Naive B cell (primary cell): ENCODE measurements at places on chromosomes 5 and 9.

DNA sequence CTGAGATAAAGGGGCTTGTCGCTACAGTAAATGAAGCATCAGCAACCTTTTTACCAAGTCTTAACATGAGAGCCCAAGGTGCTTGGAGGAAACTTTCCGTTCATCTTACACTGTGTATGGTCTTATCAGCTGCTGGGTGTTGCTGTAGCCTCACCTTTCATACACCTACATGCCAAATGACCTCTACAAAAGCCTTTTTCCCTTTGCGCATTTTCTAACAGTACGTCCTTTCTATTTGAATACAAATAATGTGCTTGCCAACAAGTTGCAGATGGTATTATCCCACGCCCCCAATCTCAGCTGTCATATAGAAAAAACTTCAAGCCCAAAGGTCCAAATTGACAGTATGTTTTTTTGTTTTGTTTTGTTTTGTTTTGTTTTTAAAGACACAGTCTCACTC is 96.9 kb downstream of the BNC2 start:
- DNase-seq = no peak
- no peaks in the 10 kb centered on the region for H3K4me1 ChIP-seq
- no peaks in the 10 kb centered on the region for H3K27me3 ChIP-seq
- H3K27ac ChIP-seq = no peak overlapping the region

- no peaks in the 10 kb centered on the region for H3K36me3 ChIP-seq
- no peak for DNase-seq
- H3K4me1 ChIP-seq = no peaks in the 10 kb centered on the region
- no peak overlapping the region for H3K27ac ChIP-seq
- no peak overlapping the region for H3K4me3 ChIP-seq
- no peaks in the 10 kb centered on the region for H3K27me3 ChIP-seq
Observed at GRCh38 chr5:16776611-16777251, 159.4 kb downstream of the MYO10 start.

- H3K27ac ChIP-seq = no peak overlapping the region
- no peaks in the 10 kb centered on the region for H3K36me3 ChIP-seq
- H3K27me3 ChIP-seq = no peaks in the 10 kb centered on the region
- no peak for DNase-seq
- no peak overlapping the region for H3K4me3 ChIP-seq
Observed at GRCh38 chr9:16043756-16044578, 491.1 kb downstream of the CCDC171 start.

DNA sequence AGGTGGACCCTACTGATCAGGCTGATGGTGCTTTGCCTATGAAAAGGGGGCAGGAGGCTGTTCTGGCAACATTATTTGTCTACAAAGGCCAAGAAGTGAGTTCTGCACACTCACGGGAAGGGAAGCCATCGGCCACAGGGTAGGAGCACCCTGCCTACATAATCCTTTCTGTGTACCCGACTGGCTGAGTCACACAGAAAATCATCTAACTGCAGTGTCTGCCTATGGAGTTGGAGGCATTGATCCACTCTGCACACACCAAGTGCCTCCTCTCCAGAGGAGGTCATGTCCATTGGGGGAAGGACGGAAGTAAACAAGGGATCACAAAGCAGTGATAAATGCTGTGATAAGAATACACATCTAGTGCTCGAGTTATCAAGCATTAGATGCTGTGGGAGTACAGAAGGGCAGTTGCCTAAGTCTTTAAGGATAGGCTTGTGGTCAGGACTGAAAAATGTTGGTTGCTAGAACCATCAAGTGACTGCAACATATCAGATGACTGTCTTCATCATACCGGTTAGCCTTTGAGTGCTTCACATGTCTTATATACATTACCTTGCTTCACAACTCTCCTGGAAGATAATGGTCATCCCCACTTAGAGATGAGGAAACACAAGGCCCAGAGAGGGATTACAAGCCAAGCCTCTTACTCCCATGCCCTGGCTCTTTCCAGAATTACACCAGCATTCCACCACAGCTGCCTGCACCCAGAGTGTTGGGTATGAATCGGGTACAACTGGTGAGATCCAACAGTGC is 1.3 kb upstream of the SLC2A8 start:
- peak overlapping the region; percentile 69 for H3K27ac ChIP-seq
- peaks cover 21% of the 10 kb centered on the region for H3K4me1 ChIP-seq
- peaks cover 6% of the 10 kb centered on the region for H3K27me3 ChIP-seq

DNA sequence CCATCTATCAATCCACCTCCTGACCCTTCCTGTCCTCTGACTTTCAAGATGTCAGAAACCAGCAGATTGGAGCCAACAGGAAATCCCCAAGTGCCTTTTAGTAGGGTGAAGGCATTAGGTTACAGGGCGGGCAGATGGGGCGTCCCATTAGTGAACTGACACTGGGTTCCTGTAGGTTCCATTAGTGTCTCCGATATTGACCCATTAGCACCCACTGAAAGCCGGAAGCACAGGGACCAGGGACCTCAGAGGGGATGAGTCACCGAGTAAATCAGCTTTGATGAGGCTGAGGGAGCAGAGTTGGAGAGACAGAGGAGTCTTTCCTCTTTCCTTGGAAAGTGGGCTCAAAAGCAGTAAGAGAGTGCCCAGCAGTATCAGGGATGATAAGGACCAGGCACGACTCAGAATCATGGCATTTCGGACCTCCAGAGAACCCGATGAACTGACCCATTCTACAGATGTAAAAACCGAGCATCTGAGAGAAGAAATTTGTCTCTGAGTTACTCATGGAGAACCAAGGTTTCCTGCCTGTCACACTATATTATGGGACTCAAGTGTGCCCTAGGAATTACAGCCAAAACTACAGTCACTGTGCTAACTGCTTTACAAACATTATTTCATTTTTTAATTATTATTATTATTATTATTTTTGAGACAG is 47.2 kb upstream of the FABP6 start:
- peaks cover 9% of the 10 kb centered on the region for H3K27me3 ChIP-seq
- H3K4me1 ChIP-seq = peaks cover 18% of the 10 kb centered on the region
- DNase-seq = no peak
- no peaks in the 10 kb centered on the region for H3K36me3 ChIP-seq
- H3K27ac ChIP-seq = no peak overlapping the region
- no peak overlapping the region for H3K4me3 ChIP-seq

- H3K4me1 ChIP-seq = peaks cover 16% of the 10 kb centered on the region
- no peak for DNase-seq
- H3K27ac ChIP-seq = no peak overlapping the region
- no peaks in the 10 kb centered on the region for H3K36me3 ChIP-seq
- H3K27me3 ChIP-seq = peaks cover 46% of the 10 kb centered on the region
- H3K4me3 ChIP-seq = no peak overlapping the region
Observed at GRCh38 chr5:115963566-115963965, 1.3 kb downstream of the LVRN start.

GRCh38 chr5:112310746-112311145 is 108.3 kb downstream of the EPB41L4A start:
- H3K27me3 ChIP-seq = no peaks in the 10 kb centered on the region
- no peak overlapping the region for H3K4me3 ChIP-seq
- no peak for DNase-seq
- peaks cover 7% of the 10 kb centered on the region for H3K36me3 ChIP-seq
- H3K4me1 ChIP-seq = no peaks in the 10 kb centered on the region

- peaks cover 18% of the 10 kb centered on the region for H3K4me1 ChIP-seq
- peak within 1 kb of the TSS; percentile 80 for H3K4me3 ChIP-seq
- no peak within 1 kb of the TSS for H3K27ac ChIP-seq
- peaks cover 84% of the 10 kb centered on the region for H3K27me3 ChIP-seq
Observed at GRCh38 chr5:115816226-115817081, at the start of gene CDO1. TSS of gene CDO1 (minus strand) at chr5:115816659. CDS start at chr5:115816397, 262 bp downstream.

DNA sequence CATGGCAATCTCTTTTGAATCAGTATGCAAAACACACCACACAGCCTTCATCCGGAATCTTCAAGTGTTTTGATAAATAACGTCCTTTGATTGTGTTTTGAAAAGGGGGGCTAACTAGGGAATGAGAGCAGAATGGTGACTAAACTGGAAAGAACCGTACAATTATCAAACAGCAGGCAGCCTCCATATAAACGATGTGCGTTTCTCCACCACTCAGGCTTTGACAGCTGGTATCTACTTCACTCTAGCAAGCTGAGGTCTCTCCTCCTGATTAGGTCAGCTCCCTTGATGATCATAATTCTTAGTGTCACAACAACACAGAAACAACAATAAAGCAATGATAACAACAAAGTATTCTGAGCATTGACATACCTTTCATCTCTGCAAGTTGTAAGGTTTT is 465.9 kb downstream of the TUSC1 start:
- H3K27ac ChIP-seq = no peak overlapping the region
- no peak overlapping the region for H3K4me3 ChIP-seq
- no peaks in the 10 kb centered on the region for H3K36me3 ChIP-seq
- no peaks in the 10 kb centered on the region for H3K4me1 ChIP-seq
- no peak for DNase-seq

DNA sequence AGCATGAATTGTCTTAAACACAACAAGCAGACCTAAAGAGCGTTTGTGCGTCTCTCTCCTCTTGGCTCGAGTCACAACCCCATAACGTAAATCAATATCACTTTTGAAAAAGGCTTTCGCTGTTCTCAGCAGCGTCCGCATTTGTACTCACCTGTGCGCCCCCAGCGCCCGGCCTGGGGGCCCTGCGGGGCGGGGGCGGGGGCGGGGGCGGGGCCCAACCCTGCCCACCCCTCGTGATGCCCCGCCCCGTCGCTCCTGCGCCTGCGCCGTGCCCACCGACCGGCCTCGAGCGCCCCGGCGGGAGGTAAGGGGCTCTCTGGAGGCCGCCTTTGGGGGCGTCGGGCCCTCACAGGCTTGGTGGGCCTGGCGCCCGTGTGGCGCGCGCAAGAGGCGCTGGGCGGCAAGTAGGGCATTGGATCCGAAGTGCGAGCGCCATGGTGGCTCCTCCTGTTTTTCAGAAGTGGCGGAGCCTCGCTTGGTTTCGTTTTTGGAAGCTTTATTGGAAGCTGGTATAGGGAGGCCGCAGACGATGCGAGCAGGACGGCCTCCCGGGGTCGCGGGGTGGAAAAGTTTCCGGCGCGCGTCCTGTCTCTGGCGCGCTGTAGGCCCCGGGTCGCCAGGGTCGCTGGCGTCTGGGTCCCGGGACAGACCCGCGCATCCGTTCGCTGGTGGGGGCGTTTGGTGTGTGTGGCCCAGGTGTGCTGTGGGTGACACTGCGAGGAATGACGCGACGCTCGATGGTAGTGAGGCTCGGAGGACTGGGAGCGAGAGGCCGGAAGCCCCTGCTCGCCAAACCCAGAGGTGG is at the start of gene STX17:
Gene STX17, plus strand, starts transcription at position 252 of the 805 bp plus-strand sequence. CDS start 8,586 bp downstream, outside the sequence.
- H3K4me1 ChIP-seq = peaks cover 26% of the 10 kb centered on the region
- peak; percentile 85 for DNase-seq
- no peaks in the 10 kb centered on the region for H3K36me3 ChIP-seq
- H3K27ac ChIP-seq = peak within 1 kb of the TSS; percentile 99
- peak within 1 kb of the TSS; percentile 98 for H3K4me3 ChIP-seq

DNA sequence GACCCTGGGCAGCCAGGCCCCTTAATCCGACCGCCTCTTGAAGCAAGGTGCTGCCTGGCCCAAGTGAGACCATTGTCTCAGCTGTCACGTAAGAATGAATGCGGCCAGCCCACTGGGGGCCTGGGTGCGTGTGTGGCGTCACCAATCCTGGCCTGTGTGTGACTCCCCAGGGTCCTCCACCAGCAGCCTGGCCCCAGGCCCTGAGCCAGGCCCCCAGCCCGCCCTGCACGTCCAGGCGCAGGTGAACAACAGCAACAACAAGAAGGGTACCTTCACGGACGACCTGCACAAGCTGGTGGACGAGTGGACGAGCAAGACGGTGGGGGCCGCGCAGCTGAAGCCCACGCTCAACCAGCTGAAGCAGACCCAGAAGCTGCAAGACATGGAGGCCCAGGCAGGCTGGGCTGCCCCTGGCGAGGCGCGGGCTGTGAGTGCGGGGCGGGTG is 124.2 kb downstream of the WNK2 start:
- no peak overlapping the region for H3K27ac ChIP-seq
- H3K36me3 ChIP-seq = no peaks in the 10 kb centered on the region
- DNase-seq = no peak
- H3K4me3 ChIP-seq = no peak overlapping the region
- H3K4me1 ChIP-seq = no peaks in the 10 kb centered on the region

DNA sequence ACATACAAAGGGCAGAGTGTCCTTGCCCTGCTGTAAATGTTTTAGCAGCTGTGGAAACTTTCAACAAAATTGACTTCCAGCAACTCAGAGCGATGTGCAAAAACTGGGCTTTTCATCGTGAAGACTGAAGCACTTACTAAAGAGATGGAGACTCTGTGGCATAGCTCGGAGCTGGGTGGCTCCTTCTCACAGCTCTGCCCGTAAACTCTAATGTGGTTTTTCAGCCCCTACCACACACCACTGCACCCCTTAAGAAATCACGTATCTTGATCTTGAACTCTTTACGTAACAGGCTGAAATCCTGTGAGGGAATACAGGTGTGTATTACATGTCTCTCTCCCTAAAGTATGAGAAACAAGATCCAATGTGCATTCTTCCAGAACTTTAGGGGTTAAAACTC is 124.4 kb downstream of the MEF2C start:
- H3K4me1 ChIP-seq = peaks cover 24% of the 10 kb centered on the region
- no peak overlapping the region for H3K27ac ChIP-seq
- H3K27me3 ChIP-seq = no peaks in the 10 kb centered on the region
- DNase-seq = no peak

GRCh38 chr9:36163049-36163785 is 6.0 kb upstream of the CCIN start:
- peaks cover 20% of the 10 kb centered on the region for H3K36me3 ChIP-seq
- peaks cover 9% of the 10 kb centered on the region for H3K4me1 ChIP-seq
- no peak overlapping the region for H3K27ac ChIP-seq
- no peak for DNase-seq
- H3K4me3 ChIP-seq = no peak overlapping the region

GRCh38 chr5:148011398-148012137 is 52.2 kb upstream of the SPINK5 start:
- H3K36me3 ChIP-seq = no peaks in the 10 kb centered on the region
- no peak for DNase-seq
- no peaks in the 10 kb centered on the region for H3K4me1 ChIP-seq
- H3K27me3 ChIP-seq = no peaks in the 10 kb centered on the region
- no peak overlapping the region for H3K4me3 ChIP-seq

DNA sequence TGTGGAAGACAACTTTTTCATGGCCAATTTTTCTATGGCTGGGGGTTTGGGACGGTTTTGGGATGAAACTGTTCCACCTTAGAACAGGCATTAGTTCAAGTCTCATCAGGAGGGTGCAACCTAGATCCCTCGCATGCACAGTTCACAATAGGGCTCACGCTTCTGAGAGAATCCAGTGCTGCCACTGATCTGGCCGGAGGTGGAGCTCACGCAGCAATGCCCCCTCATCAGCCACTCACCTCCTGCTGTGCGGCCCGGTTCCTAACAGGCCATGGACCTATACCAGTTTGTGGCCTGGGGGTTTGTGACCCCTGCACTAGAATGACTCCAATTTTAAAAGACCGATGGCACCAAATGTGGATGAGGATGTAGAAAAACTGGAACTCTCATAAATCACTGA is 127.2 kb upstream of the IER5L start:
- H3K4me1 ChIP-seq = no peaks in the 10 kb centered on the region
- H3K4me3 ChIP-seq = no peak overlapping the region
- H3K27me3 ChIP-seq = peaks cover 14% of the 10 kb centered on the region
- no peak for DNase-seq

GRCh38 chr9:76598981-76599380 is 140.0 kb downstream of the GCNT1 start:
- H3K4me1 ChIP-seq = peaks cover 10% of the 10 kb centered on the region
- H3K27me3 ChIP-seq = no peaks in the 10 kb centered on the region
- no peak overlapping the region for H3K4me3 ChIP-seq

DNA sequence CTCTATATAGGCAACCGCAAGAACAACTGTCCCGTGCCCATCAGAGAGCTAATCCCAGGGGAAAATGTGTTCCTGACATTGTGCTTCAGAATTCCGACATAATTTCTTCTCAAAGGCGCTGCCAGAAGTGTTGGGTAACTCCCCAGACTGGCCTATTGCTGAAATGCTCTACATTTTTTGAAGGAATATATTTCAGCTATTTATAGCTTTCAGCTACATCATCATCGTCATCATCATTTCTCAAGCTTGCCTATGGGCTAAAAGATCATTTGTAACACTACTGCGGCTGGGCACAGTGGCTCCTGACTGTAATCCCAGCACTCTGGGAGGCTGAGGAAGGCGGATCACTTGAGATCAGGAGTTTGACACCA is 49.7 kb downstream of the MYO10 start:
- H3K4me1 ChIP-seq = no peaks in the 10 kb centered on the region
- no peaks in the 10 kb centered on the region for H3K27me3 ChIP-seq
